Activated naive CD4-positive, alpha-beta T cell treated with anti-CD3 and anti-CD28 coated beads for 36 hours (primary cell): ENCODE measurements at places on chromosomes 7 and 10. TPM values are rescaled to one million over a fixed set of nuclear protein-coding genes. Genes with fewer than 3 reads are reported as not detected.

KMT2C gene
- 36.1 TPM for total RNA-seq

PRR15 gene
- total RNA-seq: not detected

ASZ1 gene
- total RNA-seq: not detected

TRPV5 gene
- total RNA-seq: not detected

AKR1C2 gene
- total RNA-seq: 0.10 TPM

- DNase-seq: no peak
Observed at GRCh38 chr7:118129041-118129795, 54.7 kb upstream of the LSM8 start.

DNA sequence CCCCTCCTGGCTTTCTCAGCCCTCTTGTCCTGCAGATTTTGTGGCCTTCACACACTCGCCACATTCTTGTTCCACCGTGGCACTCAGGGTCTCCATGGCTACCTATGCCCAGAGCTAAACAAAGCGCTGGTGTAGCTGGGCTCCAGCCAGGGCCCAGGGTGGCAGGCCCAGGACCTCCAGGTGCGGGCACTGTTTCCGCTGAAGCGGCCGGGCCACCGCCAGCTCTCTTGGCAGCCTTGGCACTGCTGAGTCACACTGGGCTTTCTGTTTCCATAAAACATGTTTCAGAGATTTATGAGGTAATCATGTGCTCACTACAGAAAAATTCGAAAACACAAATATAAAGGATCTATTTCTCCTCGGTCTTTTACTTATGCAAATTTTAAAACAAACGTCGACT lies 51.3 kb downstream of the AOC1 start:
- DNase-seq: peak; percentile 33

- no peak for DNase-seq
Observed at GRCh38 chr7:21044384-21044783, 257.7 kb upstream of the SP8 start.

- DNase-seq: no peak
Observed at GRCh38 chr7:116777651-116778281, 84.6 kb upstream of the CAPZA2 start.

- DNase-seq: no peak
Observed at GRCh38 chr7:50771120-50772002, 11.3 kb downstream of the GRB10 start.

- DNase-seq: peak; percentile 13
Observed at GRCh38 chr10:62769574-62770242, 34.8 kb upstream of the ADO start.

- DNase-seq: no peak
Observed at GRCh38 chr7:128679920-128680319, 7.8 kb downstream of the GARIN1A start.

DNA sequence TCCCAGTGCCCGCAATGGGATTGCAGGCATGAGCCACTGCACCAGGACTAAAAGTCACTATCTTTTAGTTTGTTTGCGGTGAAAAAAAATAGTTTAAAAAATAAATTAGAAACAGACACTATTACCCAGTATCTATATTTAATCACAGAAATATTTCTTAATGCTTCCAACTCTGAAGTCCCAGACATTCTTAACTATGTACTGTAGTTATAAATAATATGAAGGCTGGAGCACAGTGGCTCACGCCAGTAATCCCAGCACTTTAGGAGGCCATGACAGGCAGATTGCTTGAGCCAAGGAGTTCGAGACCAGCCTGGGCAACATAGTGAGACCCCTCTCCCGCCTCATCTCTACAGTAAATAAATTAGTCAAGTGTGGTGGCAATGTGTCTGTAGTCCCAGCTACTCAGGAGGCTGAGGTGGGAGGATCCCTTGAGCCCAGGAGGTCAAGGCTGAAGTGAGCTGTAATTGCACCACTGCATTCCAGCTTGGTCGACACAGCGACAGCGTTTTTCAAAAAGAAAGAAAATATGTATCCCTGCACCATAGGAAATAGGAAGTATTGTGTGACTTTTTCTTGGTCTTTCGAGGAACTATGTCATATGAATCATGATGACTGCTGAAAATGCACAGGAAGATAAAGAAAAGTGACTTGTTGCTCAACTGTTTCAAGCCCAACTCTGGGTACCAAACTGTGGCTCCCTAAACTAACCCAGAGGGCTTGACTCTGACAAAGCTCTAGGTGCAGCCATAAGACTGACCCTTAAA lies 74.9 kb upstream of the STEAP1B start:
- DNase-seq: no peak

DNA sequence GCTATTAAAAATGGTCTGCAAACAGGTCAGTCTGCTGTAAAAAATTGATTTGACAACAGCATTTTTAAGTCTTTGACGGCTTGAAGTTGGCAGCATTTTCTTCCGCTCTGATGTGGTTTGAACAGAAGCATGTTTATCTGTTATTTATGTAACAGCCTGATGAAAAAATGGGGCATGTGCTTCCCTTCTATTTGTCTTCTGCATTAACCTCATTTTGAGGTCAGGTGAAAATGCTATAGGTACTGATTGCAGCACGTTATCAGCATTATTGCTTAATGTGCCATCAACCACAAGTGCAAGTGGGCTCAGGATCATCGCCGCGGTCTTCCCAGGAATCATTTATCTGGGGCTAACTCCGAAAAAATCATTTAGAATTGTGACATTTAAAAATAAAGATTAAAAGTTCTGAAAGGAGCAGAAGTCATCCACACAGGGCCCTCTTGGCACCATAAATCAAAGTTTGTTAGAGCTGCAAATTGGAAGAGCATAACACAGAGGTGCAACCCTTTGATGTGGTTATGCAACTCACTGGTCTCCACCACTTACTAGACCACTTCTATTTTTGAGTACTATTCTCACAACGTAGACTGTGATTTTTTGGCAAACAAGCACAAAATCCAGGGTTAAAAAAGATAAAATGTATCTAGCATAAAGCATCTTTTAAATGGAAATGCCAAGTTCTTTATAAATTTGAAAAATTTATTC lies 307.7 kb downstream of the MDFIC start:
- no peak for DNase-seq

DNA sequence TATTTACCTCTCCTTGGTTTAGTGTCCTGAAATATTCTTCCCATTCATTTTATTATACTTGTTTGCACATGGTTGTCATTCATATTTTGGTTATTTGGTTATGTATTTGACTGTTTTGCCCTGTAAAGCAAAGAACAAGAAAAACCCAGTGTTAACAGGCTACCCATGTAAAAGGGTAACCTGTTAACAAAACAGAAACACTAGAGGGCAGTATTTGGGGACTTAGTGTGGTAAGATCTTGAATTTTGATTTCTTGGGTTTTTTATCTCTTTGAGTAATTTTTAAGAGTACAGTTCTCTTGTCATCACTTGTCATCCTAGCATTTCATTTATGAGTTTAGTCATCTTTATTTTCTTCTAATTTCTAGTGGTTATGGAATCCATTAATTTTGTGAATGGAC lies 51.3 kb downstream of the POLL start:
- no peak for DNase-seq

DNA sequence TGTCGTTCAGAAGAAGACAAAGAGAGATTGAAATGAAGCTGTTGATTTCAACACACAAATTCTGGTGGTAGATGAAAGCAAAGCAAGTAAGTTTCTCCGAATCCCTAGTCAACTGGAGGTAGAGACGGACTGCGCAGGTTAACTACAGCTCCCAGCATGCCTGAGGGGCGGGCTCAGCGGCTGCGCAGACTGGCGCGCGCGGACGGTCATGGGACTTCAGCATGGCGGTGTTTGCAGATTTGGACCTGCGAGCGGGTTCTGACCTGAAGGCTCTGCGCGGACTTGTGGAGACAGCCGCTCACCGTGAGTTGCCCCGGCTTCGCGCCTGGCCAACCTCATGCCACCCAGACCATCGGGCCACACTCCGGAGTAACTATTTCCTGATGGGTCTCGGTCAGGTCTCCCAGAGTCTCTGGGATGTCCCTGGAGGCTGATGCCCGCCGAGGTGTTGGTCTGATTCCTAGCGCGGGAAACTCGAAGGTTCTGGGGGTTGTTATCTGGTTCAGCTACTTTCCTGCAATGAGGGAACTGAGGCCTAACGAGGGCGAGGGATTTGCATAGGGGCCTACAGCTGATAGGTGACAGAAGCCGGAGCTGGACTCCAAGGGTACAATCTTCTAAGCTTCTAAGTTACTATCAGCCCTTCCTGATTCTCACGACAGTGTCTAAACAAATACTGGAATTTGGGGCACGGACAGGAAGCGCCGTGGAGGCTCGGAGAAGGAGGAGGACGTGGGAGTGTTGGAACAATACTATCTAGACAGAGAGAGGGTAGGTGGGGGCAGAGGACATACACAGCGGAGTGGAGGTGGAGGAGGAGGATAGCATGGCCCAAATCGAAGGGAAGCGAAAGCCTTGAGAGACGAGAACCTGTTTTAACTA lies at the start of gene RPP30:
Gene RPP30, plus strand, starts transcription at position 209 of the 882 bp plus-strand sequence. Its CDS starts 13 bp downstream, at position 222.
- DNase-seq: peak; percentile 89

DNA sequence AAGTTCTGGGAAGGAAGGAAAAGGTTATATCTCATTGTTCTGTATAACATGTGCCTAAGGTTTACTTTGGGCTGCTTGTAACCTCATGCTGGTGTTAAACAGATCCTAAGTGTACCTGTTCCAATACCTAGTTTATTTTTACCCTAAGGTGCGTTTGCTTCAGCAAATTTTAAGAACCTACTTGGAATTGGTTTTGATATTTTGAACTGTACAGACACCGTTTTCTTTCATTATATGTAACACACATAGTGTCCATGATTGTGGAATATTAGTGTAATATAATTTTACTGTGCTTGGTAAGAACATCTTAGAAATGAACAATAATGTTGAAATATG lies 285.6 kb upstream of the DKK1 start:
- DNase-seq: no peak

DNA sequence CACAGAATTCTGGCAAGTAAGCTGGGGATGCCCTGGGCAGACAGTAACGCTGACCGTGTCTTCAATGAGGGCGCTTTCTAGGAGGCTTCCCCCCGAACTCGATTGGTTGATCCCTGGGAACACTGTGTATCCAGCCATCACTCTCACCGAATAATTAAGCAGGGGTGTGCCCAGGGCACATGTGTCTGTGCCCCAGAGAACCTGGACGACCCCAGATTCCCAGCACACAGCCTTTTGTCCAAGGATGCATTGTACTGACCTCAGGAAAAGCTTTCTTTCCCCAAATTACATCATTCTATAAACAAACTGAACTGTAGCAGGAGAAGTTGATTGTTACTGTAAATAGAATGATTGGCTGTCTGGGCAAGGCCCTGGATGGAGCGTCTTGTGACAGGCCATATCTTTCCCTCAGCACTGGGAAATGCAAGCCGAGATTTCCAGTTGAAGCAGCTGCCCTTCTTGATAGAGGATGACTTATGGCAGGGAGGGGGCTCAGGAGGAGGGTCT lies 6.6 kb upstream of the DEPP1 start:
- no peak for DNase-seq

DNA sequence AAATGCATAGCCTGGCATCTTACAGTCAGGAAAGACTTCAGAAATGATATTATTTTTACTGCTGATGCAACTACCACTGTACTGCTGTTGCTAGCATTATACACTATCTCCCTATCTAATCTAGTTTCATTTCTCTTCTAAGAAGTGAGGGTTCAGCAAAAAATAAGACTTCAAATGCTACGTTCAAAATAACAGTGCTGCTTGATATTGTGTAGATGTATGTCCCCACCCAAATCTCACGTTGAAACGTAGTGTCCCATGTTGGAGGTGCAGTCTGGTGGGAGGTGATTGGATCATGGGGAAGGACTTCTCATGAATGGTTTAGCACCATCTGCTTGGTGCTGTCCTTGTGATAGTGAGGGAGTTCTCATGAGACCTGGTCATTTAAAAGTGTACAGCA lies 129.4 kb downstream of the ANK3 start:
- DNase-seq: no peak

GRCh38 chr10:115980470-115980869 lies 292.5 kb downstream of the GFRA1 start:
- no peak for DNase-seq

DNA sequence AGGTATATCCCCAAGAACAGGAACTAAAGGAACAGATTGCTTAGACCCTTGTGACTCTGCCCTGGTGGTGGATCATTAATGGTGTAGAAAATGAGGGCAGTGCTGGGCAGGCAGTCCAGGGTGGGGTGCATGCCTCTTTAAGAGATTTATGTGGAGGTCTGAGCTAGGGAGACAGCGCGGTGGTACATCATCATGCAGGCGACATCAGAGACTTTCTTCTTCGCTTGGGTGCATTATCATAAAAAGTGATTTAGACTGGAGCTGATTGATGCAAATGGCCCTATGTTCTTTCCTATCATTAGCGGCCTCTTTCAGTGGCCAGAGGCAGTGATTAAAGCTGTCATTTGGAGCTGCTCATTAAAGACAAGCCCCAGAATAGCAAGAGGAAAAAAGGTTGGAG lies 519.1 kb upstream of the GALNT17 start:
- DNase-seq: no peak

GRCh38 chr7:6238309-6238925 lies 34.0 kb downstream of the CYTH3 start:
- DNase-seq: no peak

DNA sequence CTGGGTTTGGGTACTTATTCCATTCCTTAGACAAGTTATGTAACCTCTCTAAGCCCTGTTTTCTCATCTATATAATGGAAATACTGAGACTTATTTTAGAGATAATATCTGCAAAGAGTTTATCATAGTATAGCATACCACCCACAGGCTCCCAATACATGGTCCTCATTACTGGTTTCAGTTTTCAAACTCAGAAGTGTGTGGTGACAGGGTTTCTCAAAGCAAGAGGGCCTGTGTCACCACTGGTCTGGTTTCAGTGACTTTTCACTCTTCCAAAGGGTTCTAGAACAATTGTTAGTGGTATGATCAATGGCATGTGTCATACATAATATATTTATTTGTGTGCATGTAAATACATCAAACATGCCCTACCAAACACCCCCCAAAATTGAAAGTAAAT lies 89.2 kb upstream of the BMPER start:
- no peak for DNase-seq

GRCh38 chr10:31413325-31413724 lies 94.3 kb downstream of the ZEB1 start:
- DNase-seq: no peak

DNA sequence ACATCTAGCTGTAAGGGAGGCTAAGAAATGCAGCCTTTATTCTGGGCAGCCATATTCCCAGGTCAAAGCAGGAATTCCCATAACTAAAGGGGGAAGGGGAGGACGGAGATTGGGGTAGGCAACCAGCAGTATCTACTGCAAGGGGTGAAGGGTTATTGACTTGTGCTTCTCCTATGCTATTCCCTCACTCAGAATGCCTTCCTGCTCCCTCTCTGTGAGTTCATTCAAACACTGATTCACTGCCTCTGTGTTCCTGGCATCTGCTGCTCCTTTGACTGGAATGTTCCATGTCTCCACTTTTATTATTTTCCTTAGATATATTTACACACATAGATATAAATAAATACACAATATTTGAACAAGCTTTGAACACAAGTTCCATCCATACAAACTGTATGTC lies 11.1 kb downstream of the HTR7 start:
- no peak for DNase-seq
